Stimulated activated naive CD4-positive, alpha-beta T cell treated with Interleukin-2 at 50 U/mL for 16 hours (primary cell): ENCODE measurements at places on chromosomes 6 and 20.

- DNase-seq, result no peak
Observed at GRCh38 chr20:24668384-24668702, 198.9 kb downstream of the SYNDIG1 start.

- no peak for DNase-seq
Observed at GRCh38 chr6:73624896-73625295, 28.9 kb downstream of the SLC17A5 start.

DNA sequence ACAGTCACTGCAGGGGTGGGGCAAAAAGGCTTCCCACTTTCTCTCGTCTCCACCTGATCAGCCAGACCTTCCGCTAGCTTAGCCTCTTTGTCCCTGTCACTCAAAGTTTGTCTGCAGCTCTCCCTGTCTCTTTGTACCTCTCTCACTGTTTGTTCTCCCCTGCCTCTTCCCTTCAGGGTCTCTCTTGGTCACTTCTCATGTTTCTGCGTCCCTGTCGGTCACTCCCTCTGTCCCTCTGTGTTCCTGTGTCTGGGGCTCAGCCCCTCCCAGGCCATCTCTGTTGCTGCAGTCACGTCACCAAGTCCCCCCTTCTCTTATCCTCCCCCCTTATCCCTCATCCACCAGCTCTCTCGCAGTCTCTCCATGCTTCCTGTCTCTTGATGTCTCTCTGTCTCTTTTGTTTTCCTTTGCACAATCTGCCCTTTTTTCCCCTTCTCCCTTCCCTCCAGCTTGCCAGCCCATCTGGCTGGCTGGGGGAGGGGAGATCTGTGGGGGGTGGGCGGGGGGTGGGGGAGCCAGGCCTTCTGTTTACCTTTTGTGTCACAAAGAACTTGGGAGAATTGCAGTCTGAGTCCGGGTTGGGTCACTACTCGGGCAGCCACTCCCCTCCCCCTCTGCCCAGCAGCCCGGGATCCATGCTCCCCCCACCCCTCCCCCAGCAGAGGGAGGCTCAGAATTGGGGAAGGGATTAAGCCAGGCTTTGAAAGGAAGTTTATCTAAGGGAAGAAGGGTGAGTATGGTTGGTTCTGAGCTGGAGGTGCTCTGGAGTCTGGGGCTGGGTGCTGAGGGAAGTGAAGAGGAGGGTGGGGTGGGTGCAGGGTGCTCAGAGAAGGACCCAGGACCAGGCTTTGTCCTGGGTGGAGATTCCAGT, 32.3 kb downstream of the FOXP4 start:
- DNase-seq, result no peak

DNA sequence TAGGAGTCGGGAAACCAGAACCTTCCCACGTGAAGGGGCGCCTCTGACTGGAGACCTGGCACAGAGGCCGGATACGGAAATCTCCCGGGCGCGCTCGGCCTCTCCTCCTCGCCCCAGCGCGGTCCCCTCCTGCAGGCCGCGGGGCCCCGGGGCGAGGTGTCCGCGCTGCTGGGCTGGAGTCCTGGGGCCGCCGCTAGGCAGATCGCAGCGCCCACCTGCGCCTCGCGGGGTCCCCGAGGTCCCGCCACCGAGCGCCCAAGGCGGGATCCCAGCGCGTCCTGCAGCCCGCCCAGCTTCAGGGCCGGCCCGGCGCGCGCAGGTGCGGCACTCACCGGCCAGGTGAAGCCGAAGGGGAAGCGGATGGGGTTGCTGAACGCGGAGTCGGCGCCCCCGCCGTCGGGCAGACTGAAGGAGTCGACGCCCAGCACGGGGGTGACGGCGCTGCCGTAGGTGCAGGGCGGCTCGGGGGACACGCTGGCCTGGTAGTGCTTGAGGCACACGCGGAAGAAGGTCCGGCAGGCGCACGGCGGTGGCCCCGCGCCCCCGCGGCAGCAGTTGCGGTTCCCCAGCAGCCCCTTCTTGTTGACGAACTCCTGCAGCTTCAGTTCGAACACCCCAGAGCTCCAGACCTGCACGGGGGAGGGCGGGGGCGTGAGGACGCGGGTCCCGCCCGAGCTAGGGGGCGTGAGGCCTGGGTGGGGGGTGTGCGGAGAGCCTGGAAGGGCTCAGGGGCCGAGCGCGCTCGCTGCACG, 1.5 kb downstream of the DLL1 start:
- DNase-seq, result no peak

DNA sequence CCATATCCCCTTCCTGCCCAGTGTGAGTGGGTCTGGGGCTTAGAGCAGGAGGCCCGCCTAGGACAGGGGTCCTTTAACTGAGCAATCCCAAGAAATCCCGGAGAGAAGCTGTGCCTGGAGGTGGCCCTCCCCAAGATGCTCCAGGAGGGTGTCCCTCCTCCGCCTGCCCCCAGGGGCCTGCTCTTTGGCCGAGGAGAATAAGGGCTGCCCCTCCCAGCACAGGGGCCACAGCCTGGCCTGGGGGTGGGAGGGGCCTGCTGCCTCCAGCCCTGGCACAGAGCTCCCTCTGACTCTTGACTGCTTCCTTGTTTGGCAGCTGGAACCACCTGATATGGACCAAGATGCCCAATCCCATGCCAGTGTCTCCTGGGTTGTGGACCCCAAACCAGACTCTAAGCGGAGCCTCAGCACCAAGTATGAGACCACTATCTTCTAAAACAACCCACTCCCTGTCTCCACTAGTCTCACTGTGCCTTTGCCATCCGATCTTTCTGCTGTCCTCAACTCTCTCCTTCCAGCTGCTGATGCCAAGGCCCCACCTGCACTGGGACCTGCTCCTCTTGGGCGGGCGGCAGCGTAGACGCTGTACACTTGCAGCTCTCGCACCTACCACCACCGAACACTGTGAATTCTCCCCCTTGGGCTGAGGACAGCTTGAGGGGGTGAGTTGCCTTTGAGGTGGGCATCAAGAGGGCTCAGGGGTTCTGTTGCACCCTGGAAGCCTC, 54.3 kb downstream of the TCP11 start:
- no peak for DNase-seq

DNA sequence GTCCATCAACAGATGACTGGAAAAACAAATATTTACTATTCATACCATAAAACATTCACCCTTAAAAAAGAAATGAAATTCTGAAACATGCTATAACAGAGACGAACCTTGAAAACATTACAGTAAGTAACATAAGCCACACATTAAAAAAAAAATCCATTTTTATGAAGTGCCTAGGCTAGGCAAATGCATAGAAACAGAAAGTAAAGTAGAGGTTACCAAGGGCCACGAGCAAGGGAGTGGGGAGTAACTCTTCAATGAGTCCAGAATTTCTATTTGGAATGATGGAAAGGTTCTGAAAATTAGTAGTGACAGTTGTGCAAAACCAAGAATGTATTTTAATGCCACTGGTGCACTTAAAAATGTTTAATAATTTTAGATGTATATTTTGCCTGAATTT, 47.7 kb downstream of the STAU1 start:
- DNase-seq, result no peak

- no peak for DNase-seq
Observed at GRCh38 chr20:32510601-32511357, 74.4 kb downstream of the NOL4L start.

DNA sequence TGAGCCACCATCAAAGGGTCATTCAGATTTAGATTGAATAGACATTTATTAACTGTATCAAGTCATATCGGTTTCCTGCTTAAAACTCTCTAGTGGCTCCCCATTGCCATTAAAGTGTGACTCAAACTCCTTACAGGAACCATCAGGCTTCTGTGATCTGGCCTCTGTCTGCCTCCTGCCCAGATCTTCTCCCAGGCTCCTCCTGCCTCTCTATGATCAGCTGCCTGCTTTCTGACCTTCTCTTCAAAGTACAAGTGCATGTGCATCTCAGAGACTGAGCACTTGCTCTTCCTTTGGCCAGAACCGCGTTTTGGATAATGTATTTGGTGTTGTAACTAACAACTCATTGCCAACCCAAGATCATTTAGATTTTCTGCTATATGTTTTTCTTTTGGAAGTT, 52.7 kb downstream of the IL20RA start:
- DNase-seq, result no peak

DNA sequence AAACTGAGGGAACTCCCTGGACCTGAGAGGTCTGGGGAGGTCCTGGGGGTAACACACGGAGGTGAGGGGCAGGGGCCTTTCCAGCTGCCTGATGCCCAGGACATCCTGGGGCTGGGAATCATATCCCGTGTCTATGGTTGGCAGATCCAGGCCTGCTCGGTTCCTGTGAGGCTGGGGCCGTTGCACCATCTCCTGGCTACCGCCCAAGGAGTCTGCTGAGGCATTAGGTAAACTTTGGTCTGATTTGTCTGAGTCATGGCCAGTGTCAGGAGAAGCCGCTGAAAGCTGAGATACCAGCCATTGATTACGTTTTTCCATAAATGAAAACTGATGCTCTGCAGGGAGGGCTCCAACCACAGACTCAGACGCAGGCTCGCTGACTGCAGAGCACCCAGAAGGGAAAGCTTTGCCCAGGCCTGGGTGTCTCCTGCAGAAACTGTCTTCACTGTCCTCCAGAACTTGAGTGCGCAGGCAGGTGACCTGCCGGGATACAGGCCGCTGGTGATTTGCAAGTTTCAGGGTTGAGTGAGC, 14.2 kb downstream of the TRAF3IP2 start:
- no peak for DNase-seq

DNA sequence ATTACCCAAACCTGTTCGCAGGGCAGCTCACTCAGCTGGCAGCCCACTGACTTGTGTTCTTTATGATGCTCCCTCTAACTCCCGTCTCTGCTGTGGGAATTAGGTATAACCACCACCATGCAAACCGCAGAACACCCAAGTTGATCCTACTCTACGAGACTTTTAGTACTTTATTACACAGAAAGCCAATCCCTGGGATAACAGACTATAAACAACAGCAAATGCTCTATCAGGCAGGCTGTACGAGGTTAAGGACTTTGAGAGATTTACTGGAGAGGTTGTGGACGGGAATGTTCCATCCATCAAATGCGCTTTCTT, 241.1 kb downstream of the FOXC1 start:
- no peak for DNase-seq

DNA sequence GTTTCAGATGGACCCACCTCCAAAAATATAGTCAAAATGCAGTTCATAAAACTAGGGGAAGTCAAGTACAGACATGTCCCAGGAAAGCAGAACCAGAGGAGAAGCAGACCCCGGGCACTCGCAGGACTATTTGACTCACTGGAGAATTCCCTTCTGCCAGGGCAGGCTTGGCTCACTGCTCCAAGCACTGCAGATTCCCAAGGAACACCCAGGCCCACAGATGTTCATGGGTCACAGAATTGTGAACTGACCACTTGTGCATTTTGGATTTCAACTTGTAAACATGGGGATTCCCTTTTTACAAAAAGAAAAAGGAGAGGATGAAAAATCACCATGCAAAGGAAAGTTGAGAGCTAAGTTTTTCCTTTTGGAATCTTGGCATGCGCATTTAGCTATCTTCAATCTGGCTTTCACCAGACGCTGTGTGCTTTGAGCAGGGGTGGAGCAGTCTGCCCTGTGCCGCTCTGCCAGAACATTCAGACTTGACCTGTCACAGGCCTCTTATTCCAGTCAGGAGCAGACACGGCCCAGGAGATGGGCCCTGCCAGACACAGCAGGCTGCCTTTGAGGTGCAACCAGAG, 237.5 kb upstream of the TAB2 start:
- DNase-seq, result no peak

DNA sequence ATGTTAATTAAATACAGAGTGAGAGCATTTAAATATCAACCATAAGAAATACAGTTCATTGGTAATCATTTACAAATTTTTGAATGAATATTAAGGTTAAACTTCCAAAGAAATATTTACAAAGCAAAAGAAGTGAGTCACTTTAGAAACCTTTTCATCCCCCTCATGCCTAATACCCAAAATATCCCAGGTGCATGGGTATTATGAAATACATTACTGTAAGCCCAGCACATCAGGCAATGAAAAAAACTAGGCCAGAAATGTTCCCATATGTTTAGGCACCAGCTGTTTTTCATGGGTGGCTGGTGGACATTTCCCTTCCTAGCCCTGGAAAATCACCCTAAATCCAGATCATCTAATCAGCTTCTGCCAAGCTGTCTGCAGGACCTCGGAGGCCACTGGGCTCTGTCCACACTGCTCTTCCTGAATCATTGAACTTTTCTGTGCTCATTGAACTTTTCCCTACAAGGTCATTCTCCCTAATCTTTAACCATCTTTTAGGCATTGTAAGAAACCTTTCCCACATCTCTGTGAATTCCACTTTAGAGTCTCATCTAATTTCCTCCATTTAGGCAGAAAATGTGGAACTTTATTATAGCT, 145.3 kb upstream of the STXBP5 start:
- no peak for DNase-seq

DNA sequence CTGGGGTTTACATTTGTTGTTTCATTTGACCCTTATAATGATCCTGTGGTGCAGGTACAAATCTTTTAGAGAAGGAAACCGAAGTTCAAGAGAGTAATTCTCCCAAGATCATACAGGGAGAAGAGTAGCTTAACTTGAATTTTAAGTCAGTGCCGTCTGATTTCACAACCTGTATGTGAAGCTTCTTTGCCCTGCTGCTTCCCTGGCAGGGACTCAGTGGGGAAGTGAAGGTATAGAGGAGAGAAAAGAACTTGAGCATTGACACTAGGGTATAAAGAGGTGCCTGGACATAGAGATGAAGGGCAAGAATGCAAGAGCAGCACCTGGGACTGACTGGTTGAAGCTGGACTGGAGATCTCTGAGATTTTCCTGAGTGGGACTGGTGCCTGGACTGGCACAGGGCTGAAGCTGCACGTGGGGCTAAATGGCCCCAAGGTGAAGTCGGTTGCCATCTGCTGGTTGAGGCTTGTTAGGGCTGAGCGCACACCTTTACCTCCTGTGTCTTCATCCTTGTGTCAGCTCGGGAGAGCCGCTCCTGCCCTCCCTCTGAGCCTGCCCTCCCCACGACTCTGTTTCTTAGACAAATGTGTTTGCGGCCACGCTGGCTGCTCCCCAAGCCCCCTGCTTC, 41.8 kb downstream of the FARS2 start:
- peak; percentile 62 for DNase-seq

DNA sequence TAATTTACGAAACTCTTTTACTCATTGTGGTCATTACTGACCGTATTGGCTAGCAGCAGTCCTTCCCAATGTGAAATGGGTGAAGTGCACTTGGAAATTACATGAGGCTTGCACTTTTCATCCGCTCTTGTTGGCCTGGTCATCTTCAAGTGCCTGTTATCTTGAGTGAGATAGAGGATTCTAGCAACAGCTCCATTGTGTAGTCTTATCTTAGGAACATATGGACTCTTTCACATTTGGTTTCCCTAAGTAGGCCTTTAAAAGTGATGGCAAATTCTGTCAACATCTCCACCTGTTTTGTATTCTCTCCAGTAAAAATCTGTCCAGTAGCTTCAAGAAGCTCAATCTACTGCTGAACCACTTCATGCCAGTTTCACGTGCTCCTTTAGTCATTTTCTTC, 114.8 kb upstream of the MARCKS start:
- DNase-seq, result no peak
